ENCODE measurements at places on chromosomes 11 and 22. TPM values are rescaled to one million over a fixed set of nuclear protein-coding genes. Genes with fewer than 3 reads are reported as not detected.

Gene APOL5
- total RNA-seq, result not detected

Gene C22orf31
- 0.17 TPM for total RNA-seq

Gene SERHL2
- total RNA-seq, result 3.3 TPM

Gene LAYN
- 117 TPM for total RNA-seq

Gene WNT7B
- under 0.01 TPM for total RNA-seq

Gene GPR83
- total RNA-seq, result not detected

Gene KIRREL3
- 0.26 TPM for total RNA-seq

Gene NOX4
- total RNA-seq, result 0.51 TPM

Gene SHANK2
- total RNA-seq, result 1.3 TPM

Gene HBD
- total RNA-seq, result 5.9 TPM

Gene CWC15
- total RNA-seq, result 42.1 TPM

Gene PYGM
- 0.26 TPM for total RNA-seq

Gene NXPE4
- not detected for total RNA-seq

Gene ANO5
- total RNA-seq, result 0.77 TPM

Gene GP1BB
- total RNA-seq, result 1.8 TPM

Gene IGF2
- total RNA-seq, result 0.17 TPM

Gene FGF19
- not detected for total RNA-seq

All from fibroblast of lung (primary cell).